ENCODE measurements at places on chromosomes 12 and 14.

- no peak for DNase-seq
Observed at GRCh38 chr12:105324704-105325103, 5.8 kb upstream of the C12orf75 start.

DNA sequence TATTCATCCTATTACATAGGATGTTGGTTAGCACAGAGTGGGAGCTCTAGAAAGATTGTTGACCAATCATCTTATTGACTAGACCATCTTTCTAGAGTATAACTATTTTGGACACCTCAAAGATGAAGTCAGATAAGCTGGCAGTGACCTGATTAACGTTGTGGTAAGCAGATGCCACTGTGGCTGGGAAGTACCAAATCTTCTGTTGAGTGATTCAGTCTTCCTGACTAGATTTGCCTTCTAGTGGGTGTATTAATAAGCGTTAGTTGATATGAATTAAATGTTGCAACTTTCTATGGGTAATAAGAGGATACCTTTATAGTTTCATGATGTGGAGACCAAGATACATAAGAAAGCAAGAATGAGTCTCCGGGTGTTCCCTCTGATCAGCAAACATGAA is 51.2 kb upstream of the HELB start:
- no peak for DNase-seq

DNA sequence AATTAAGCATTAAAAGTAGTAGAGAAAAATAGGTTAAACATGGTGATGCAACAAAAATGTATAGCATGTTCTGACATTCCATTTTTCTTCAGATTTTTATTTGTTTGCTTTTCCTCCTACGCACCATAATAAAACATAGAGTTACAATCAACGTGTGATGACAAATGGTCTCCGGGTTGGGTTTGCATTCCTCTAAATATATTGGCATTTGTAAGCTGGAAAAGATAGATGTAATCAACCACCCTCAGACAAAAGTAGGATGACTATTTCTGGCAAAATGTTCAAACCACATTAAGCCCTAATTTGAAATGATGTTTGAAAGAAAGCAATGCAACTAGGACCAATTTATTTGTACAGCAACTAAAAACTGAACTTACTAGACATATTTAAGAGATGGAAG is 58.4 kb downstream of the SLC25A21 start:
- no peak for DNase-seq

DNA sequence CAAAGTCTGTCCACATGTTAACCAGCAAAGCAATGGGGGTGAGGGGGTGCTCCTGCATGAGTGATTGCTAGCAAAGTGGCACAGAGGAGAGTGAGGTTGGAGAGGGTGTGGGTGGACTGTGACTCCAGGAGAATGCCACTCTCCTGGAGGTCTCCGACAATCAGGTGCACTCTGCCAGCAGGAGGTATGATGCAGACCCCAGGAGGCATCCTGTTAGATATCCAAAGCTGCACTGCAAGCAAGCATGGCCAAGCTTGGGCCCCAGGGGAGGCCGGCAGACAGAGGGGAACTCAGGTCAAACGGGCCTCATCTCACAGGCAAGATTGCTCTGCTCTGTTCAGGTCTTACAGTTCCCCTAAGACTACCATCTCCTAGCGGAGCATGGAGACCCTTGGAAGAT is 73.5 kb upstream of the ALX1 start:
- DNase-seq: no peak

DNA sequence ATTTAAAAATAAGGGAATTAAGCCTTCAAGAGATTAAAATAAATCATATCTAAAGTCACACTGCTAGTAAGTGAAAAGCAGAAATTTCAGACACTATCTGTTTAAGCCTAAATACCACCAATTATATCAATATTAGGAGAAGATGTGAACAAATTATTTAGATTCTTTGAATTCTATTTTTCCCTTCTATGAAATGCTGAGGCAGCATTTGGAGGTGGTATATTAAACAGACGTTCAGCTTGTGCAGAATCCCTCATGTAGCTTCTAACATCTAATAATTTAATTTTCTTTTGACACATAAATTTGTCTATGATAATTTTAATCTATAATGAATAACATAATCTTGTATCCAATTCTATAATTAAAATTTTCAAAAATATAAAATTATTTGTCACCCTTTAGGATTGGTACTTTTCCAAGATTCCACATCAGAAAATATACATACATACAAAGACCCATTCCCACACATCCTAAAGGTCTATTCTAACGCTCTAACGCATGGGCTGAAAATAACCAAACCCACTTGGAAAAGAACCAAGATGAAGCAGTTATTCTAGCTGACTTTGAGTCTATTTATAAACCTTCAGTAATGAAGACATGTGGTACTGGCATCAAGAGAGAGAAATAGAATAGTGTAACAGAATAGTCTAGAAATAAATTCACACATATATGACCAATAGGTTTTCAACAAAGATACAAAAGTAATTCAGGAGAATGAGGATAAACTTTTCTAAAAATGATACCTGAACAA is 751.8 kb downstream of the GALC start:
- DNase-seq: no peak

GRCh38 chr14:104447750-104448149 is 131.8 kb upstream of the C14orf180 start:
- no peak for DNase-seq

DNA sequence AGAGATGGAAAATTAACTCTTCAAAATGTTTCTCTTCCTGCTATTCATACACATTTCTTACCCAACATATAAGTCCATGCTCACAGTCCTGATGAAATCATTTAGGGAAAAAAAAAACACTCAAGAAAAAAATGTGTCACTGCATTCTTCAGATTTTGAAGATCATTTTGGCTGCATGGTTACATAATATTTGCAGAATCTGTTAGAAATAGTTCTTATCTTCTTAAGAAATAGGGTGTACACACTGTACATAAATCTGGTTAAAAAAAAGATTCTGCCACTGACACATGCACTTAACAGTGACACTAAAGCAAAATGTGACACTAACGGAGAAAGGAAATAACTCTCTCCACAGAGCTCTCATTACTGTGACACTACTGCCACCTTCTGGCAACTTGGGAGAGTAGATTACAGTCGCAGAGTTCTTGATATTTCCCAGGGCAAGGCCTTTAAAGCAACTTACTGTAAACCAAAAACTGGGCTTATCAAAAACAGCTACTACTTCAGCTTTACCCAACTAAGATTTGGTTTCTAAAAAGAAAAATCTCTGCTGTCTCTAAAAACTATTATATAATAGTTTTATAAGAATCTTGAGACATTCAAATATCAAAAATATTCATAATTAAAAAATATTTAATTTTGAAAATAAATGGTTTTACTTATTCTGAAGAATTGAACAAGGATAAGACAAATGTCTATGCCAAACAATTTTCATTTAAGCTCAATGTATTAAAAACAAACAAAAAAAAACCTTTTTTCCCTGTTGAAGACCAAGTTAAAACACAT is 65.0 kb downstream of the SETD3 start:
- peak; percentile 45 for DNase-seq

DNA sequence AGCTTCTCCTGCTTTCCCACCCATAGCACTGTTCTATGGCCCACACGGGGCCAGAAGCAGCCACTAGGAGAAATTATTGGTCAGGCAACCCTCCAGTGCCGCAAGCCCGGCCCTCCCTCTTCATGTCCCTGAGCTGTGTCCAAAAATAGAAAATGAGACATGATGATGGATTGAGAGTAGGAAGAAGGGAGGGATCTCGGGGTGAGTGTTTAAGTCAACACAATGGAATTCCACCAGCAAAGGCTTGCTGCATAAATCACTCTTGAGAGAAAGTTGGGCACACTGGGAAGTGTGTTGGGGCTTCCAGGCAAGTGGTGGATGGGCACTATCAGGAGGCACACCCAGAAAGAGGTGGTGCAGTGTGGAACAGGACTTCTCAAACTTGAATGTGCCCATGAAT is 94.2 kb downstream of the LLPH start:
- peak; percentile 89 for DNase-seq
